ENCODE measurements at places on chromosomes 16 and 17.

GRCh38 chr16:1466968-1467521 lies 7.8 kb downstream of the CLCN7 start:
- DNase-seq: no peak

- DNase-seq: no peak
These were observed at the start of gene GDPD3 for GRCh38 chr16:30113031-30113710. TSS of gene GDPD3 (minus strand) at chr16:30113537. CDS start at chr16:30113478, 59 bp downstream.

DNA sequence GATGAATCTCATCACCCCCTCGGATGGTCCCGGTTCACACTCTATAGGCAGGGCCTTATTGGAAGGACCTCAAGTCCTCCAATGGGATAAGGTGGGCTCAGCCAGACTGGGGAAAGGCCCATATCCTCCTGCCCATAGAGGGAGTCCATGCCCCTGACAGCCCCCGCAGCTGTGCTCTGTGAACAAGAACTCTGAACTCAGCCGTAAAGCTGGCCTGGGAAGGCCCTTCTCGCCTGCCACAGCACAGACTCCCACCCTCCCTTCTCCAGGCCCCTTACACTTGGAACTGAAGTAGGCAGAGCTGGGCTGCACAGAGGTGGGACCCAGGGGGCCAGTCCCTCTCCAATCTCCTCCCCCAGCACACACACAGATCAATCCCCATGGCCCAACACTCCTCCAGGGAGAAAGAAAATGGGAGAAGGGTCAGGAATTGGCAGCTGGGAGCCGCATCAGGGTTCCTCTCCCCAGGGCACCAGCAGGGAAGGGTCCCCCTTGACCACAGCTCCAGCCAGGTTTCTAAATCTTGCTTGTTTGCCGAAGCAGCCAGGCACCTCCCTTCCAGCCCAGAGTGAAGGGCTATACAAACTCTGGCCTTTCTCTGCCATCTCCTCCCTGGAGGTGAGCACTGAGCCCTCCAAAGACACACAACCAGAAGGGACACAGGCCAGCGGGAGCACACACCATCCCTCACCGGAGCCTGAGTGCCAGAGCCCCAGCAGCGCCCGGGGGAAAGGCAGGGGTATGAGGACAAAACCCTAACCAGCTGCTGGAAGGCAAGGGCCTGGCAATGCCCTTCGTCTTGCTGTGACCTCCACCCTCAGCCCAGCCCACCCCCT lies 454.1 kb downstream of the SOX9 start:
- DNase-seq: no peak

- DNase-seq: no peak
These were observed 22.8 kb downstream of the CACNA1H start for GRCh38 chr16:1175566-1176279.

- DNase-seq: no peak
These were observed 634.6 kb upstream of the SOX9 start for GRCh38 chr17:71486261-71486660.

DNA sequence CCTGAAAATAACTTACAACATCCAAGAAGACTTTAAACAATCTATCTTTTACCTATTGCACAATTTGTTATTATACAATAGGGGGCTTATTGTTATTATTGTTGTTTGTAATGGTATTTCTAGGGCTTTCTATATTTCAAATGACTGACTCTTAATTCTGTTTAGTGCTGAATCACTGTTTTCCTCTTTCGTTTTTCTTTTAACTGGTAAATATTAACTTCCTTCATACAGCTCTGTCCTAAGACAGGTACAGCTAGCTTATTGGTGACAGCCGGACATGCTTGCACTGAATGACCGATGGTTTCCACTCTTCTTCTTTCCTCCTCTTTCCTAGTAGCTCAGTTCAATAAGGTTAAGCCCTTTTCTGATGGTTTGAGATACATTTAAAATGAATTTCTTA lies 11.6 kb downstream of the KRTAP9-7 start:
- DNase-seq: no peak

GRCh38 chr16:62503073-62503472 lies 466.8 kb upstream of the CDH8 start:
- no peak for DNase-seq

GRCh38 chr16:2824626-2825025 lies 5.5 kb upstream of the ZG16B start:
- no peak for DNase-seq

DNA sequence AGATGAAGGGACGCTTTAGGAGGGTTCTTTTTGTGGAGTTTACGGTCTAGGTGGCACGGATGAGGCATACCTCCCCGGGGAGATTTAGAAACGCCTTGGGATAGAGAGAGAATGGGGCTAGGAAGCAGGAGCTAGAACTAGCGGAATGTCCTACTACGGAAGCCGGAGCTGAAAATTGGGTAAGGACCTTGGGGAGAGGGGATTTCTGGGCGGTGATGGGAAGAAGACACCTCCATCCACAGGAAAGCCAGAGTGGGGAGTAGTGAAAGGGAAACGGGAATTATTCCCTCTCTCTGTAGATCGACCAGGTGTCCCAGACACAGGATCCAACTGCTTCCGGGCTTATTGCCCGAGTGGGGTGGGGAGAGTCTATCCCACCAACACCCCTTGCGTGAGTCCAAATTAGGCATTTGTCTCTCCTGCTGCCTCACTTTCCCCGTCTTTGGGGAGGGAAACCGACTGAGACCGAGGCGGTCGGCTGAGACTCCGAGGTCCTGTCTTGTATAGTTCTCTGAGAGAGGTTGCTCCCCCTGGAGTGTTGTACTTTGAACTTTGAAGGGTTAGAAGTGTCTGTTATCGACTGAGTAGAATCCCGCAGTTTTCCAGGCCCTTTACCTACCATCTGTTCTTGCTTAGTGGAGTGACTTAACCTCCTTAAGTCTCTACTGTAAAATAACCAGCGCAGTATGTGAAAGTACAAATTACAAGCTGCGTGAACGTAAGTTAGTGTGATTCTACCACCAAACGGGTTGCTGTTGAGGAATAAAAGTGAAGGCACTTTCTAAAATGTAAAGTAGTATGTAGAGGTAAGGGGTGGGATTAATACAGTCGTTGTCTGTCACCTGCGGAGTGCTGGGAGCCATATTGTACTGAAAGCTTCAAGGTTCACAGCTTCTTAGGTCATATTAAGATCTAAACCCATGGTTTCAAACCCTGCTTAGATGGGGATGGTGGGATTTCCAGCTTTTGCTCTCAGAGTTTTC lies 1.0 kb downstream of the RSPRY1 start:
- DNase-seq: no peak

GRCh38 chr17:17942846-17943245 lies 29.4 kb downstream of the TOM1L2 start:
- DNase-seq: no peak

DNA sequence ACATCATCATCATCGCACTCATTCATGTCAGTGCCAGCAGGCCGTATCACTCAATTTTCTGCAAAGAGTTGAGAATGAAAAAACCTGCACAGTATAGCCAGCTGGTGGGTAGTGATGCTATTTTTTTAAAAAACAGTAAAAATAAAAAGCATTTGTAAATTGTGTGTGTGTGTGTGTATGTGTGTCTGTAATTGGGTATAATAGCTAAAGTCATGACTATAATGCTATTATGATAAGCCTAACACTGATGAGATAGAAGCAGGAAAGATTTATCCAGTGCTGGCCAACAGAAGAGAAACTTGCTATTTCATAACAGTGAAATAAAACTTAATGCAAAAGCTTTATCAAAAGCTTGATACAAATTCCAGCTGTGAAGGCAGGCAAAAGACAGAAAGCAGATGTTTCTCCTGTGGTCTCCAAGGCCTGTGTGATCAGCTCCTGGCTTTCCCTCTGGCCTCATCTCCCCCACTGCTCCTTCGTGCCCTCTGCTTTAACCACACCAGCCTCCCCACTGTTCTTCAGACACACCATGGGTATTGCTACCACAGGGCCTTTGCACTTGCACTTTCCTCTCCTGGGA lies 206.2 kb upstream of the IRX5 start:
- no peak for DNase-seq

DNA sequence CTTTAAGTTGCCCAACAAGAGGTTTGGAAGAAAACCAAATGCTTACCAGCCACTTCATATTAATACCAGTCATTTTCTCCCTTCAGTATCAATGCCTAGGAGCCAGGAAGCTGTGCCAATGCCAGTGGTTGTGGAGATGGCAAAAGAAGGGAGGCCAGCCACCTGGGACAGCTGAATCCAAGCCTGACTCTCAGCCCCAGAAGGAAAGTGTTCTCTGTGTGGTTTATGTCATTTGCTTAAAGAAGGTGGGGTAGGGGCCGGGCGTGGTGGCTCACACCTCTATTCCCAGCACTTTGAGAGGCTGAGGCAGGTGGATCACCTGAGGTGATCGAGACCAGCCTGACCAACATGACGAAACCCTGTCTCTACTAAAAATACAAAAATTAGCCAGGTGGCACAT lies 13.4 kb downstream of the C17orf78 start:
- no peak for DNase-seq

Measured in SW 1271 (cell line).